ENCODE measurements at places on chromosomes 11 and 22.

GRCh38 chr11:46348566-46349401 lies 1.5 kb downstream of the DGKZ start:
- peak; percentile 79 for DNase-seq

- DNase-seq: peak; percentile 71
Observed at GRCh38 chr11:288478-289397, at the start of gene PGGHG. Gene PGGHG, plus strand, starts transcription at chr11:289126. Its CDS starts 691 bp downstream, at chr11:289817.

- no peak for DNase-seq
Observed at GRCh38 chr11:125942771-125943428, 2.9 kb upstream of the VSIG10L2 start.

- DNase-seq: no peak
Observed at GRCh38 chr11:40100162-40100553, 1359.3 kb downstream of the LRRC4C start.

- DNase-seq: peak; percentile 36
Observed at GRCh38 chr22:30246814-30247376, 336 bp upstream of the LIF start.

- DNase-seq: no peak
Observed at GRCh38 chr22:42340829-42341383, 70.5 kb upstream of the TCF20 start.

DNA sequence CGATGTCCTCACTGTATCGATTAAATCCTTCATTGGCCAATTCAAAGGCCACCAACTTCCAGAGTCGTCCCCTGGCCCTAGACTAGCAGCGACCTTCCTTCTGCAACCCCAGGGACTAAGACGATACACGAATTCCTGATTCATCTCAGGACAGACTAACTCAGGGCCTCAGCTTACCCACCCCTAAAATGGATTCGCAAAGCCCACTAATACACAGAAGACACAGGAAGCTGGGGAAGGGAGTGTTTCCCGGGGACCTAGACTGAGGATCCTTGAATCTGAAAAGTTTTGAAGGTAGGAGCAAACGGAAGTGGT lies 509 bp downstream of the LAMTOR1 start:
- no peak for DNase-seq

DNA sequence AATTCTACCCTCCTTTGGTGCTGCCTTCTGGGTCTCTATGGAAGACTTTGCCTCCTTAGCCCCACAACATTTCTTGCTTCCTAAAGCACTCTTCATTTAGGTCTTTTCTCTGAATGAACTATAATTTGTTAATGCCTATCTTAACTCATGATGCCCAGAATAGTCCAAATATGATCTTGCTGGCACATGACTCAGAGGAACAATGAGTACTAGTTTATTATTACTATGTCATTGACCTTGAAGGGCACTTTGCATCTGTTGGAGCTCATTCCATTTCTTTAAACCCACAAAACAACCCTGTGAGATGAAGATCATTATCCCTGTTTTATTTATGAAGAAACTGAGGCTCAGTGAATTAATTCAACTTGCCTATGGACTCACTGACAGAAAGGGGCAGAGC lies 320.2 kb upstream of the PLET1 start:
- no peak for DNase-seq

GRCh38 chr11:45733176-45733575 lies 67.8 kb upstream of the CHST1 start:
- DNase-seq: no peak

DNA sequence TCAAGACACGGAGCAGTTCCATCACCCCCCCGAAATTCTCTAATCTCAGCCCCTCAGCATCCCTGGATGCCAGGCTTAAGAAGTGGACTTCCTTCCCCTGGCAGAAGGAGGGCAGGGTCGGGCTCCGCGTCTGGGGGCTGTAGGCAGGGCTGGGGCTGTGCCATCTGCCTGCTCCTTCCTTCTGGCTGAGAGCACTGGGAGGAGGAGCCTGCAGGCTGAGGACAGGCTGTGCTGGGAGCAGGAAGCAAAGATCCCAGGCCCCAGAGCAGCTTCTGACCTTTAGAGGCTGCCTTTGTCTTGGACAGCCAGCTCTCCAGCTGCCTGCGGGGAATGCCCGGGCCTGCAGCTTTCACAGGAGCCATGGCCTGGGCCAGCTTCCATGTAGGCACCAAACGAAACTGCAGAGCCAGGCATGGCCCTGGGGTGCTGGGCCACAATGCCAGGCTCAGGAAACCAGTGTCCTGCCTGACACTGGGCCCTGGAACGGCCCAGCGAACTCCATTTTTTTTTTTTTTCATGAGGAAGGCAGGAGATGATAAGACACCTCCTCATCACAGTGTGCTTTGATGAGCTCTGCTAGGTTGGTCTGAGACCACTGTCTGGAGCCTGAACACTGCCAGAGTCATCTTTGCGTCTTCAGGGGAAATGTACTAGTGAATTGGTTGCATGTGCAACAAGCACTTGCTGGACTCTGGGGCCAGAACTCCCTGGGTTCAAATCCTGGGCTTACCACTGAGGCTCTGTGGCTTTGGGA lies 67.9 kb downstream of the MCM5 start:
- DNase-seq: no peak

DNA sequence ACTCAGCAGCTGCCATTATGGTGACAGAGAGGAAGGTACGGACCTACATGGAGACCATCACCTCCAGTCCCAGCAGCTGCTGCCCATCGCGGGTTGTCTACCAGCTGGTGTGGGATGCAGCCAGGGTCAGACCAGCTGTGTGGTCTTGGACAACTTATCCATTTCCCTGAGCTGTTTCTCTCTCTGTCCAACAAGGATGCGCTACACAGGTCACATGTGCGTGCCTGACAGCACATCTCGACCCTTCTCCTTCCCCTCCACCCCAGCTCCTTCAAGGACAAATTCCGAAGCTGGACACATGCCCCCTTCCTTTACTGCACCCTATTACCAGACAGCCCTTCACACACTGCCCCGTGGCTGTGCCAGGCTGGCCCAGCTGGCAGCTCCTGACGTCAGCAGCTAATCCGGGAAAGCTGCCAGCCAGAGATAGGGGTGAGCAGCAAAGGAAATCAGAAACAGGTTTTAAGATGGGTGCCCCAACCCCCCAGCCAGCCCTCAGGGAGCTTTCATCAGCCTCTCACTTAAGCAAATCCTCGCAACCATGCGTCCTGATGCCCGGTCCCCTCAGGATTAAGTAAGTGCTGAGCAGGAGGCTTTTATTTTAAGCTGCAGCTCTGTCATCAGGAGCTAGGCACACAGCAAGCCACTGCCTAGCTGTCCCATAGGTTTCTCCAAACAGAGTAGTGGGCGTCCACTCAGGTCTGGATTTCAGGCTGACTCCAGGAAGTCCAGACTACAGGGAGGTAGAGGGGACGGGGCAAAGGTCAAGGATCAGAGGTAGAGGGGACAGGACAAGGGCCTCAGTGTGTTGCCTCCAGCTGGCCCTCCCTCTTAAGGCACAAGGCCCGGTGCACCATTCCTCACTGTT lies 20.3 kb downstream of the TEF start:
- no peak for DNase-seq

- DNase-seq: peak; percentile 27
Observed at GRCh38 chr11:46322759-46323158, 24.5 kb upstream of the DGKZ start.

DNA sequence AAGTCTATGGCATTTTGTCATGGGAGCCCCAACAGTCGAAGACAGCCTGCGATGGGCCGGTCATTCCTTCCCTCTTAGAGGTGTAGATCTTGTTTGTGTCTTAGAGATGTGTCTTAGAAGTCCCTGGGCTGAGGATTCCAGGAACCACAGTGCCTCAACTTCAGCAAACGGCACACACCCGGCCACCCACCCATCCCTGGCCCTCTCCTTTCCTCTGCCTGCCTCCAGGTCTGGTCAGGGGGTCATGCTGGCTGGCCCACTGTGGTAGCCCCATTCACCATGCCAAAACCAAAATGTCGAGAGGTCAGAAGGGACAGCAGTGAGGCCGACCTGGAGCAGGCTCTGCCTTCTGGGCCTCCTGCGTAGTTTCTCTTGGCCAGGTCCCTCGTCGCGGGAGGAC lies 857.9 kb downstream of the TBC1D22A start:
- no peak for DNase-seq

- no peak for DNase-seq
Observed at GRCh38 chr11:8586184-8586583, 7.8 kb downstream of the STK33 start.

GRCh38 chr11:125345421-125346178 lies 150.5 kb downstream of the FEZ1 start:
- peak; percentile 47 for DNase-seq
